ENCODE measurements at places on chromosomes 7 and 10. TPM values are rescaled to one million over a fixed set of nuclear protein-coding genes. Genes with fewer than 3 reads are reported as not detected.

DNA sequence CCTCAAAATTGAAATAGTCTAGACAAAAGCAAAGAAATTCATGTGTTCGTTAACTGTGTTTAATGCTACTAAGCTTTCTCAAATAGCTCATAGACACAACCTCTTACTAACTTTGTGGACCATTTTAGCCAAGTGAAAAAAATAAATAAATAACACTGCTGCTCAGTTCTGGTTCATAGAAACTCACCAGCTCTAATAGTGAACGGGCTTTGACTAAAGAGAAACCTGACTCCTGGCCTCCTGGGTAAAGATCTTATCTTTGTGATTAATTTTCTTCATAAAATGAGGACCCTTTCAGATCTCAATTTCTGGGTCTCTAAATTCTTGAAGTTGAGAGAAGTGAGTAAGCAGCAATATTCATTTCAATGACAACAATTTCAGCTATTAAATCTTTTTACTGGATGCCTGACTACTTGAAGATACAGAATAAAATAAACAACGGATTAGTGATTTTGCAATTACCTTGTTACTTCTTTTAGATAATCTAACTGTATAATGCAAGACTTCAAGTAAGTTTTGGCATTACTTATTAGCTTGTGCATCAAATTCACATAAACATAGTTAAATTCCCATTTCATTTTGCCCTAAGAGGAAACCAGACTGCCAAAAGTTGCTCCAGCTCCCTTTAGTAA, 3.1 kb downstream of the CADPS2 start:
- no peak for DNase-seq

DNA sequence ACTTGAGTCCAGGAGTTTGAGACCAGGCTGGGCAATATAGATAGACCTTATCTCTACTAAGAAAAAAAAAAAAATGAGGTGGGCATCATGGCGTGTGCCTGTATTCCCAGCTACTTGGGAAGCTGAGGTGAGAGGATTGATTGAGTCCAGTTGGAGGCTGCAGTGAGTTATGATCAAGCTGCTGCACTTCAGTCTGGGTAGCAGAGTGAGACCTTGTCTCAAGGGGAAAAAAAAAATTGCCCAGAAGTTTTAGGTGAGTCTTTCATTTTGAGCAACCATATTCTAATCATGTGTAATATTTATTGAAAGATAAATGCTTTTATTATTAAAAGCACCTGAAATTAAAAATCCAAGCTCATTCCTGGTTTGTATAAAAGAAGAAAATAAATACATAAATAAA, 13.1 kb downstream of the INPP5F start:
- no peak for DNase-seq

GRCh38 chr10:119221666-119222065, 14.3 kb downstream of the GRK5 start:
- no peak for DNase-seq

DNA sequence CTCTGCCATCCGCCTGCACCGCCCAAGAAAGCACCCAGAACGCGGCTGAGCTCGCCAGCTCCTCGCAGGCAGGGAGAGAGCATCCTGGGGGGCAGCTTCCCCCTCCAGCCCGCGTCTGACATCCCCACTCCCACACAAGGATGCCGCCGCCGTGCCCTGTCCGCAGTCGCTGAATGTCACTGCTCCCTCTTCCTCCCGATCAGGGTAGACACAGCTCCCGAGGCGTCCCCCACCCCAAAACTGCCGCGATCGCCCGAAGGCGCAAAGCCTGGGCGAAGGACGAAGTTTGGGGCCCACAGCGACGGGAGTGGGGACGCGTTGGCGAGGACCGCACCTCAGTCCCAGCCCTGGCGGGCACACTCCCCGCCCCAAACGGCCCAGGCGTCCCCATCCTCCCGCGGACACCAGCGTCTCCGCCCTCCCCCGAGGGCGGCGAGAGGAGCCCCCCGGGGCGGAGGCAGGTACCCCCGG, 1.5 kb upstream of the KAT6B start:
- DNase-seq: peak; percentile 66

DNA sequence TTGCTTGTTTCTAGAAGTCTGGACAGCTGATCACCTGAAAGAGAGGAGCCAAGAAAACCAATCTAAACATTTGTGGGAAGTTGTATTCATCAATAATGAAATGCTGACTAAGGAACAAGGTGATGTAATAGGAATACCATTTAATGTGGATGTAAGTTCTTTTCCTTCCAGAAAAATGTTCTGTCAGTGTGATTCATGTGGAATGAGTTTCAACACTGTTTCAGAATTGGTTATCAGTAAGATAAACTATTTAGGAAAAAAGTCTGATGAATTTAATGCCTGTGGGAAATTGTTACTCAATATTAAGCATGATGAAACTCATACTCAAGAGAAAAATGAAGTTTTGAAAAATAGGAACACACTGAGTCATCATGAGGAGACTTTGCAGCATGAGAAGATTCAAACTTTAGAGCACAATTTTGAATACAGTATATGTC, 39.8 kb upstream of the ZNF37A start:
- no peak for DNase-seq

DNA sequence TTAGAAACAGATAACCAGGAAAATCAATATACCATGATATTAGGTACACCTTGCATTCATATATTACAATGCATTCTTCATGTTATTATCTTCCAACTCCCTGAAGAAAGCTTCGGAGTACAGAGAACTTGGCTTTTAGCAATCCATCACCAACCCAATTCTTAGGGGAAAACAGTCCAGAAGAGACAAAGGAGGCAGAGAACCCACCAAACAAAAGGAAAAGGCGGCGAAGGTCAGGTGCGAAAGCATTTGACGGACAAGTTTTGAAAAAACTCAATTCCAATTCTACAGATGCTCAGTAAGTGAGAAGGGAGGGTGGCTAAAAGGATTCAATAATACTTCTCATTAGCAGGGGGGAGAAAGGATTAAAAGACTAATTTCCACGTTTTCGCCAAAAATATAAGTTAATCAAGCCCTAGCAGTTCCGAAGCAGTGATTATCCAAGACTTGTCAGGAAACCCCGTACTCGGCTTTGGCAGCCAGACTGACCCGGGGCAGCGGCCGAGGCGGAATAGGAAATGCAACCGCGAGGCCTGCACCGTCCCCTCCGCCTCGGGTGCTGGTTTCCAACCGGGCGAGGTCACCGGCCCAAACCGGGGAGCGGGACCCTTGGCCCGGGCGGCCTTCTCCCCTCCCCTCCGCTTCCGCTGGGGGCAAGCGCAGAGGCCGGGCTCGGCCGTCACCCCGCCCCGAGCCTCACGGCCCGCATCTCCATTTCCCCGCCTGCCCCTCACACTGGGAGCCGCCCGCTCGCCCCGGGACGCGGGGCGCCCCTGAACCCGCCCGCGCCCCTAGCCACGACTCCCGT, 747 bp downstream of the GDI2 start:
- peak; percentile 72 for DNase-seq

- no peak for DNase-seq
Observed at GRCh38 chr7:138278601-138279000, 181.5 kb upstream of the TRIM24 start.

DNA sequence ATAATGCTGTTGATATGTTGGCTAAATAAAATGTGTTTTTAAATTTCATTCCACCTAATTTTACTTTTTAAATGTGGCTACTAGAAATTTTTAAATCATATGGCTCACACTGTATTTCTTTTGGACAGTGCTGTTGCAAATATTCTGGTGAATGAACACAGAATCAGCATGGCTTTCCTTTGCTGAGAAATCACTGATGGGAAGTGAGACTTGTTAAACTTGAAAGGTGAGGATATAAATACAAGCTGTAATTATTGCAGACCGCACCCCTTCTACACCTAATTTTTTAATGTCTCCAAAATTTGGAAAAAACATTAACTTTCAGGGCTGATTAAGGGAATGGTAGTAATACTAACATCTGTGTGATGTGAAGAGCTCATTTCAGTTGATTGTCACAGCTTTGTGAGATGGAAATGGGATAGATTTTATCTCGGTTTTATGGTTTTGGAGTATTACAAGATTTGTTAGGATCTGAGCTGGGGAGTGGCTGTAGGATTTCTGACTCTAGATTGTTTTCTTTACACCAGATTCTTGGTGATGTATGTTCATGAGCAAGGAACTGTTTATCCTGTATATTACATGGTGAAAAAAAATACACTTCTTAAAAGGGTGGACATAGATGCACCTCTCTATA, 1.3 kb downstream of the MIOS start:
- DNase-seq: peak; percentile 25

- DNase-seq: no peak
Observed at GRCh38 chr7:65972976-65973375, 9.0 kb downstream of the GUSB start.

- no peak for DNase-seq
Observed at GRCh38 chr7:36079446-36080025, 73.5 kb upstream of the EEPD1 start.

DNA sequence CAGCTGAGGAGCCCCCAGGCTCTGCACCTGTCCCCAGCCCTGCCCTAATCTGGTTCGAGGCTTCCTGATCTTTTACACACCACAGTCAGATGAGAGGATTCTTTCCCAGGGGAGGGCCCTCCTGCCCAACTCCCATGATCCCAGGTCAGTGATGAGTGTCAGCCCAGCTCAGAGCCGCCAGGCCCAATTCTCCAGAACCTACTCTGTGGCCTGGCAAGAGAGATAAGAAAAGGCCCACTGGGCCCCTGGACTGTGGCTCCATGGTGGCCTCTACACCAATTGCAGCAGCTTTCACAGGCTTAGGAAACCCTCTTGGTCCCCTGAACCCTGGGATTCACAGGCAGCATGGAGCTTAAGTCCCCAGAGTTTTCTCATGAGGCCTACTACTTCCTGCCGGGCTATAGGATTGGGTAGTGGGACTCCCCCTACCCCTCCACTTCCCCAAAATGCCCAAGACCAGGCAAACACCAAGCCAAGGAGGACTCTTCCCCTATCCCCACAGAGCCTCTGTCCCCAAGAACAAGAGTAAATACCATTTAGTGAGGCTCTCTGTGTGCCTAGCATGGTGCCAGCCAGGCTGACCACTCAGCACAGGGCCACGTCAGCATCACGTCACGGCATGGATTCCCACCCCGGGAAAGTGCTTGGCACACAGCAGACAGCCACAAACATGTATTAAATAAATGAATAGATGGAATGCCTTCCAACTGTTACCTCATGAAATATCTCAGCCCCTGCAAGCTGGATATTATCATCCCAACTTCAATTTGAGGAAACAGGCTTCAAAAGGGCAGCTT, 100.0 kb downstream of the GRID1 start:
- DNase-seq: no peak

DNA sequence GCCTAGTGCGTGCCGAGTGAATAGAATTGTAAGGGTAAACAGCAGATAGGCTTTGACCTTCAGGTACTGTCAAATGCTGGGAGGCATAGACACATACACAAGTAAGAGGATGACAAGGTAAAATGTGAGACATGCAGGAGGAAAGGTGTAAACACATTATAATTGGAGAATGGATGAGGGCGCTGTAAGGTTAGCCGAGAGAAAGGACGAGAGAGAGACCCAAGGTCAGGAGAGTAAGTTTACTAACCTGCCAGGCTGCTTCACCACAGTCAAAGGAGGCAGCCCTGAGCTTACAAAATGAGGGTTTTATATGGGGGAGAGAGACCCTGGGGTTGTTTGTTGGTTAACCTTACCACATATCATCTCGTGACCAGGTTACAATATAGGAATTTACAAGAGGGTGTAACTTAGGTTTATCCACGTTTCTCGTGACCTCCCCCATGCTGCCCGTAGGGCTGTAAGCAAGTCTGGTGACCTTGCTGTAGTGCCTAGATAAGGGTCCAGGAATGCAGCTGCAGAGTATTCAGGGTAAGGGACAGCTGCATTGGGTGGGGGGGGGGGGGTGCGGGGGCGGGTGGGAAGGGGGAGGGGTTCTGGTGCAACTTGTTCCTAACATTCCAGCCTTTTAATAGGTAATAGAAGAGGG, 17.9 kb downstream of the SCIN start:
- DNase-seq: no peak

DNA sequence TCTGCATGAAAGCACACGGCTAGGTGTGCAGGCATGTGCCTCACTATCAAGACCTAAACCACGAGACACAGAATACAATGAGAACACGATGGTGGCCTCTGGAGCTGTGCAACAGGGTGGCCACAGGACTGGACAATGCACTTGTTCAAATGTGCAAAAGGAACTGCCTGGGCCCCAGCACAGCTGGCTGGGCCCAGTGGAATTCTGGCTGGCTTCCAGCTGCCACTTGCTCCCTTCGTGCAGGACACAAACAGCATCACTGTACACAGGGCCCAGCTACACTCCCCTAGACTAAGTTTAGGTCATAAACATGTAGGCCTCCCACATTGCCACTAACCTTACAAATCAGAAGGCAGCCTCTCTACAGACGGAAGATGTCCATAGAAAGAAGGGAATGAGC, 23.4 kb downstream of the DOCK4 start:
- no peak for DNase-seq

DNA sequence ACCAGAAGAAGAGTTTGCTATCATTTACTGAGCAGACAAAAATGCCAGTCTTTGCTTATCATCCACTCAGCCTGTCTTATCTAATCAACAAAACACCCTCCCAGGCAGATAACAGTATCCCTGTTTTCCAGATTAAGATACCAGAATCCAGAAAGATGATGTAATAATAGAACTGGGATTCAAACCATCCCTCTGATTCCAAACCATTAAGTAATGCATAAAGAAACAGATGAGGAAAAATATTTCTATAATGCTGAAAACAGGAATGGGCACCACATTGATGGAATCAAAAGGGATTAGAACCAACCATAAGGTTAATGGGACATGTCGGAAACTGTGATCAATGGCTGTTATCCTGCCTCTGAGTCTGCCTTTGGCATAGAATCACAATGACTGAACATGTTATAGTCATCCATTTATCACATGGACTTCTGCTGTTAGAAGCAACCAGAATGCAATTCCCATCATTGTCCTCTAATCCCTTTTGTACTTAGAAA, 92.1 kb upstream of the RSU1 start:
- DNase-seq: no peak

DNA sequence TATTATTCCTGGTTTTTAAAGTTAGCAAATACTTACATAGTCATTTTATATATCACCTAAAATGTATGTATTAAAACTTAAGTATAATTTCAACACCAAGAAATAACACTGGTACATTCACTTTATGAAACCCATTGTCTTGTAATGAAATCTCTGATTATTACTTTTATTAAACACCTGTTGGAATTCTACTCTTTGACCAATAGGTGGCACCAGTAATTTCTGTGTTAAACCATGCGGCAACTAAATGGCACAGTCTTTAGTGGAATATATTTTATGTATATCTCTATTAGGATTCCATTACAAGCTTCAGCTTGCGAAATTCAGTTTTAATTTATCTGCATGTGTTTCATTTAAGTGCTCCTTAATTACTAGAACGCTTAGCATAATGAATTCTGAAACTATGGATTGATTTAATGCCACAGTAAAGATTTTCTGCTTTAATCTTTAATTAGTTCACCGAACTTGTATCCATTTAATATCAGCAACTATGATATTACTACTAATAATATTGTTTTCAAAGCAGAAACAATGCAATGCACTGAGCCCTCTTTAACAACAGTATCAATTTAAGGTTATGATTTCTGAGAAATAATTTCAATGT, 181.3 kb downstream of the MAGI2 start:
- peak; percentile 44 for DNase-seq

GRCh38 chr10:13893926-13894325, 307.2 kb downstream of the PRPF18 start:
- no peak for DNase-seq

The SPDYE16 gene
- total RNA-seq: 0.21 TPM

The PCGF6 gene
- total RNA-seq: 12.6 TPM

The HOXA9 gene
- total RNA-seq: not detected

The NEURL1 gene
- not detected for total RNA-seq

The IGF2BP3 gene
- total RNA-seq: 108 TPM

The TCF7L2 gene
- total RNA-seq: 8.0 TPM

The MSMB gene
- not detected for total RNA-seq

The NACAD gene
- total RNA-seq: not detected

The ZNF775 gene
- total RNA-seq: 6.5 TPM

The SLC13A1 gene
- not detected for total RNA-seq

The TLX1 gene
- not detected for total RNA-seq

The PRRT4 gene
- total RNA-seq: not detected
